ENCODE measurements at places on chromosomes 6 and 20.
A peak's percentile ranks its signal among the peaks of the same experiment; 100 is the strongest.

DNA sequence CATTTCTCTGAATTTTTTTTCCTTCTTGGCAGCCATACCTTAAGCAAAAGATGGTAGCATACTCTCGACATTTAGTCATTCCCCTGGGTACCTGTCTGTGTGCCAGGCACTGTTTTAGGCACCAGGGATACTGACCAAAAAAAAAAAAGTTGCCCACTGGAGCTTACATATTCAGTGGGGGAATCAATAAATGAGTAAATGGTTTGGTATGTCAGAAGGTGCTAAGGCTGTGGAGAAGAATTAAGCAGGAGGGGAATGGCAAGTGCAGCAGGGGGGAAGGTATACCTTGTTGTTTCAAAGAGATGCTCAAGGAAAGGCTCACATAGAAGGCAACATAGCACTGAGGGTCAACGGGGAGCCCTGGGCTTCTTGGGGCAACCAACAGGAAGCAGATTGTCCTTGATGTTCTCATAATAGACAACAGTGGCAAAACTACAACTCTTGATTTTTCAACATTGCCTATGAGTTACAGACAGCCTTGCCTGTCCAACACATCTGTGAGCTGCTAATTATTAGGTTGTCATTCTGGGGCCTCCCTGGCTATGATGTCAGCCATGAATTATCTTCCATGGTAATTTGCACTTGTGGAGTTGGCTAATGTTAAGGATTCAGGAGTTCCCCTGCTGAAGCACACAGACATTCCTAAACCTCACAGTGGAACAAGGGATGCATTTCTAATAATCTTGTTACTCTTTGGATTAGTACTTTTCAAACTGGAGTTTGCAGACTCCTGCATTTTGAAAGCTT lies 19.6 kb downstream of the NT5E start:
- DNase-seq = no peak

GRCh38 chr6:52416629-52417151 lies 3.5 kb upstream of the EFHC1 start:
- DNase-seq = no peak

DNA sequence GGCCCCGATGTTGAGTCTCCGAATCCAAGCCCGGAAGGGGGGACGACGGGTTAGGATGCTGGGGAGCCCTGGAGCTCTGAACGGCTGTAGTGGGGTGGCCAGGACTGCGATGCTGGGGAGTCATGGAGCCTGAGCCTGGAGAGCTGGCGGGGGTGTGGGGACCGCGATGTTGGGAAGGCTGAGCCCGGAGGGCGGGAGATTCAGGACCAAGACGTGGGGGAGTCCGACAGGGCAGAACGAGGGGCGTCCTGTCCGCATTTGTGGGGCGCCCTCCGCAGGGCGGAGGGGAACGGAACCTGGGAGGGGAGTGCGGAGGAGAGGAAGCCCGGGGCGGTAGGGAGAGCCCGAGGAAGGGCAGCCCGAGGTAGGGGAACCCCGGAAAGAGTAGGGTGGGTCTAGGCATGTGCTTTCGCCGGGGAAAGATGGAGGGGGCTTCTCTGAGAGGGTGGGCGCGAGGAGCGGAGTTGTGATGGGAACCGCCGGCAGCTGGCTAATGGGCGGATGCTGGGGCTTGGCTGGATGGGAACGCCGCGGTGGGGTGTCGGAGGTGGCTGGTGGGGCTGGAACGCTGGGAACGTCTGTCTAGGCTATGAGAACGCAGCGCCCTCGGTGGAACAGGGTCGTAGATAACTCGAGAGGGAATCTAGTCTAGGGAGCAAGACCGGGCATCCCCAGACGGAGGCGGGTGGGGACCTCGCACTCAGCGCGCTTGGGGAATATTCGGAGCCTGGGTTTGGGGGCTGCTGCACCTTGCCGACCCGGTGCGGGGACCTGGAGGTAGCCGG lies 684 bp downstream of the PAQR8 start:
- peak; percentile 73 for DNase-seq

DNA sequence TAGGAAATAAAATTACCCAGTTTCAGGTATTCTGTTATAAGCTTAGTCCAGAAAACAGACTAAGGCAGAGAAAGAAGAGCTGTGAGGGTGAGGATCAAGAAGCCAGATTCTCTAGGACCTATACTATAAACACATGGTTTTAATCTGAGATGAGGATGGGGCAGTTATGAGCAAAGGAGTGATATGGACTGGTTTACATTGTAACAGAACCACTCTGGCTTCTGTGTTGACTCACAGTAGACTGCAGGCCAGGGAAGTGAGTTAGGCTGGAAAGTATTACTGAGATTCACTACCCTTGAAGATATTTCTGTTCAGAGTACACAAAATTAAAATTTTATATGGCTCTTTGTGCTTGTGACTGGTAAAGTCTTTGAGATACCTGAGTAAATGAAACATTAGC lies 3.2 kb upstream of the RWDD1 start:
- no peak for DNase-seq

- DNase-seq = peak; percentile 45
These were observed 9.7 kb downstream of the HLA-DOB start for GRCh38 chr6:32807020-32807580.

- no peak for DNase-seq
These were observed 227.5 kb downstream of the PRL start for GRCh38 chr6:22069306-22069800.

- DNase-seq = peak; percentile 89
These were observed at the start of gene PYGB for GRCh38 chr20:25247956-25248785. Gene PYGB (plus strand): TSS chr20:25248085. CDS start chr20:25248179, 94 bp downstream.

DNA sequence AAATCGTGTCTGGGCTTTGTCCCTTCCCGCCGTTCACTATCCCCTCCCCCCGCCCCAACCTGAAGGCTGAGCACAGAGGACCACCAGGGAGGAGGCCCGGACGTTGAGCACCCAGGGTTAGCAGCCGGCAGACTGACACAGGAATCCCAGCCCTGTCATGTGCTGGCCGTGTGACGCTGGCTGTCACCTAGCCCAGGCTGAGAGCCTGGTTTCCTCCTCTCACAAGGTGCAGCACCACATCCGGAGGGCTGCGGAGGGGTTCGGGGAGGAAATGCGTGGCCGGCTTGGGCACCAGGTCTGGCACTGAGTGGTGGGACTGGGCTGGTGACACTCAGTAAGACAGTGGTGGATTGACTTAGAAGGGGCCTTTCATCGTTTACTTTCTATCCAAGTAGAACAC lies 4.6 kb upstream of the LSM14B start:
- no peak for DNase-seq

- DNase-seq = no peak
These were observed 84.8 kb downstream of the CD40 start for GRCh38 chr20:46202766-46203509.

GRCh38 chr6:137933696-137934095 lies 66.6 kb downstream of the TNFAIP3 start:
- no peak for DNase-seq

DNA sequence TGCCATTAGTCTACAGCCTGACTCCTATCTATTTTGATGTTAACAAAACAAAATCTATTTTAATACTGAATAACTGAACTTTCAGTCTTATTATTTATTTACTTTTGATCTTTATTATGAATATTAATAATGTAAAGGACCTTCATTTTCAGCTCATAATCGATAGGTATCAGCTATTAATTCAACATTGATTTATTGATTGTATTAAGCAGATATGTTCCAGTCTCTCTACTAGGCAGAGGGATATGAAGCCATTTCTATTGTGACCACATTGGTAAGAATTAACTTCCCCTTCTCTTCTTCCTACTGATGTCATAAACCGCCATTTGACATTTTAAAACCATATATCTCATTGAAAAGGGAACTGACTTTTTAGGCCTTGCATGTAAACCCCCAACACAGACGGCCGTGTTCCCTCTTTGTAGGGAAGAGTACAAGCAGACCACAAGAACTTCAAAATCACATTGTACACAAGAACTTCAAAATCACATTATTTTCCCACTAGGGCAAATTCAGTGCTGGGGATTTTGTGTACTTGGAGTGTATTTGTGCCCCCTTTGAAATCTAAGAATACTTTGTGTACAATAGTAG lies 69.5 kb upstream of the FABP7 start:
- no peak for DNase-seq

- no peak for DNase-seq
These were observed 41.5 kb upstream of the FAM184A start for GRCh38 chr6:119119989-119120388.

- DNase-seq = no peak
These were observed 39.3 kb upstream of the DUSP22 start for GRCh38 chr6:252775-253535.

DNA sequence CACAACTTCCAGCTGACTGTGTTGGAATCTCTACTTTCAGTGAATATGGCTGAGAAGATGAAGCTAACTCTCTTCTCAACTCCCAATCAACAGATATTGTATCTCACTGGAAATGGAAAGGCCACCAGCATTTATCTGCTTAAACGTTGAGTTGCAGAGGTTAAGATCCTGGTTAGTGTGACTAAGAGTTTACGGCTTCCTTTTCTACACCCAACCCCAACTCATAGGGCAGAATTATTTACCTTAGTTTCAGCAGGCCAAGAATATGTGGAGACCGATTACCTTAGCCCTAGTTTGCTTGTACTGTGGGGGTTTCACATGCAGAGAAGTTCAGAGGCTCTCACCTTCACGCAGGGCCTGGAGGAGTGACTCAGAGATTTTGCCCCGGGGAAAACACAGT lies 1026.6 kb downstream of the EYS start:
- DNase-seq = no peak

DNA sequence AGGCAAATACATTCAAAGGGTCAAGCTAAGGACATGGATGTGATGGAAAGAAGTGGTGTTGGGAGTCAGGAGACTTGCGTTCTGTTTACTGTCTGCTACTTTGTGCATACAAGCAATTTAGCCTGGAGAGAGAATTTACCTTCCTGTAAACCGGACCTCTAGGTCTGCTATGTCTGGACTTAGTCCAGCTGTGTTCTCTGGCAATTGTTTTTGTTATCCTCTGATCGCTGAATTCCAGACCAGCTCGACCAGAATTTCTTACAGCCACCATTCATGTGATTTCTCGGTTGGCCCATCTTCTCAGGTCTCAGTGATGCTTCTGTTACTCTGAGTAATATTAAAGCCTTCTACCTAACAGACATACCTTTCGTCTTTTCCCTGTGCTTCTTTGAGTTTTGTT lies 75.2 kb downstream of the LRRC1 start:
- no peak for DNase-seq

DNA sequence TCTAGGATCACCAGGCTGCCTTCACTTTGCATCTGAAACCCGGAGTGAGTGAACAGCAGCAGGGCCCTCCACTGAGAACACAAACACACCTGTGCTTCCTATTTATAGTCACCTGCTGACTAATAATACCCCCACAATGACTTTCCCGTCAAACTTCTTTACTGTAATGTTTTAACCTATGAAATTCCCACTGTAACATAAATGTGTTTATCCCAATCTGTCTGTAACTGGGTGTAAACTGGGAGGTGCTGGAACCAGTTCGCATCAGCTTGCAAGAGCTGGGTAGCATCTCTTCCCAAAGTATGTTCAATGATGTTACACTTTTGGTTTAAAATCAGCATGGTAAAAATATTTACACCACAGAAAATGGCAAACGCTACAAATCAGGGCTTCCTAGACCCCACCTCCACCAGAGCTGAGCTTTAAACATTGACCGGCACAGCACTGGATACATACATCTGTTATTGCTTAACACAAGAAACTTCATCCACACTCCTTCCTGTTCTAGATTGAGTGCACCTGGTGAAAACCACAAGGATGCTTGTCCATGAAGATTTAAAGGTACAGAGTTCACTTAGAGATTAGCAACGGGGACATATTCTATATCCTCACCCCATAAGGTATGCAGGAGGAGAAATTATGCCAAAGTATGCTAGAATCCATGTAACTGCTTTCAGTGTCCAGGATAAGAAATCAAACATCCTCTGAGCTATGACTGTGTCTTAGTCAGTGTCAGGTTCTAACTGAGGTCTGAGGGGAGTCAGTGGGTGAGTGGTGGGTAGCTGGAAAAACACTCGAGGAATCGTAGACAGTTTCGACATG lies 79.0 kb downstream of the ALDH8A1 start:
- no peak for DNase-seq

DNA sequence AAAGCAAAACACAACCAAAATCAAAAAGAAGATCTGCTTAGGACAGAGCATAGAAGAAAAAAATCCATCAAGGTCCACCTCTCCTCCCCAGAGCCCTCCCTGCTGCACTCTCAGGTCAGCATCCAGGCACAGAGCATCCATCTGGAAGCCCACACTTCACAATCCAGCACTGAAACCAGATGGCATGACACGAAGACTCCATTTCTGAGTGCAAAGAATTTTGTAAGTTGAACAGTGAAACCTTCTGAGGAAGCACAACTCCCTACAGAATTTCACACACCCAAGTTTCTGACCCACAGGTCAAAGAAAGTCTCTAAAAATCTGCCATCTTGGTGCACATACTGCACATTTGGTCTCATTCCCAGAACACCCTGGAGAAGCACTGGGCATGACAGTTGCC lies 128.8 kb upstream of the STXBP5 start:
- no peak for DNase-seq
